NCI-H1436 treated with DMSO at 0.1 percent for 48 hours (cell line): ENCODE measurements at places on chromosomes 12 and 14.

- no peak for DNase-seq
Measured at GRCh38 chr12:109421355-109422087, 55.6 kb downstream of the KCTD10 start.

- no peak for DNase-seq
Measured at GRCh38 chr12:96421014-96421413, 20.8 kb upstream of the CDK17 start.

DNA sequence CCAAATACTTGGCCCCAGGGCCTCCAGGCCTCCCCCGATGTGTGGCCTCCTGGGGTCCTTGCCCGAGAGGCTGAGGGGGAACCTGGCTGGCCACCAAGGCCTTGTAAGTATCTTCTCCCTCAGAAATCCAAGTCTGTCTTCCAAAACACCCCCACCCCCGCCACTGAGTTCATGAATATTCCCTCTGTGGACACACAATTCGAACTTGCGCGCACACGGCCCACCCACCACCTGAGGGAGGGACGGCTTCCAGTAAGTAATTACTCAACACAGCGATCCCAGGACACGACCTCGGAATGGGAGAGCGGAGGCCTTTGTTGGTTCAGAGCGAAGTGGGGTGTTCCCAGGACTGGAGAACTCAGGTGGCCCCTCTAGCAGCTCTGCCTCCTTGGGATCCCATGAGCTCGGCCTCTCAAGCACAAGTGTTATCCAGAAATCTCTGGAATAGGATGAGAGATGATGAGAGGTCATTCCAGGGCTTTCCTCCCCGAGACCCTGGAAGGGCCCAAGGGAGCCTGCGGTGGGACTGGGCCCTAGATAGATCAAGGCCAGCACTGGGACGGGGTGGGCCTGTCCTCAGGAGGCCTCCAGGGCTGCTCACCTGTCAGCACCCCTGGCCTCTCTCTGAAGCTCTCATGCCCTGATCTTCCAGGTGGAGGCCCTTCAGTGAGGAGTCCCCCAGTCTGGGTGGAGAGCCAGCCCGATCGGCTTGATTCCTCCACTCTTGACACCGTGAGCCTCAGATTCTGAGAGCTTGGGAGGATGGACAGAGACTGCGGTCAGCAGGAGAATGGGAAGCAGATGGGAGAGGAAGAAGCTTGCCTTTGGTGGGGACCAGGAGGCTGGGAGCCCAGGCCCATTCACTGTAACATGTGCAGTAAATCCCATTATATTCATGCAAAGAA lies 219.0 kb upstream of the RTL1 start:
- DNase-seq = no peak

GRCh38 chr14:64218344-64219240 lies 75.6 kb downstream of the ESR2 start:
- no peak for DNase-seq

GRCh38 chr12:75692876-75693275 lies 181.5 kb upstream of the KRR1 start:
- DNase-seq = no peak

GRCh38 chr14:92451245-92451644 lies 62.3 kb upstream of the RIN3 start:
- DNase-seq = no peak

- no peak for DNase-seq
Measured at GRCh38 chr12:119692997-119693396, 25.1 kb downstream of the PRKAB1 start.

DNA sequence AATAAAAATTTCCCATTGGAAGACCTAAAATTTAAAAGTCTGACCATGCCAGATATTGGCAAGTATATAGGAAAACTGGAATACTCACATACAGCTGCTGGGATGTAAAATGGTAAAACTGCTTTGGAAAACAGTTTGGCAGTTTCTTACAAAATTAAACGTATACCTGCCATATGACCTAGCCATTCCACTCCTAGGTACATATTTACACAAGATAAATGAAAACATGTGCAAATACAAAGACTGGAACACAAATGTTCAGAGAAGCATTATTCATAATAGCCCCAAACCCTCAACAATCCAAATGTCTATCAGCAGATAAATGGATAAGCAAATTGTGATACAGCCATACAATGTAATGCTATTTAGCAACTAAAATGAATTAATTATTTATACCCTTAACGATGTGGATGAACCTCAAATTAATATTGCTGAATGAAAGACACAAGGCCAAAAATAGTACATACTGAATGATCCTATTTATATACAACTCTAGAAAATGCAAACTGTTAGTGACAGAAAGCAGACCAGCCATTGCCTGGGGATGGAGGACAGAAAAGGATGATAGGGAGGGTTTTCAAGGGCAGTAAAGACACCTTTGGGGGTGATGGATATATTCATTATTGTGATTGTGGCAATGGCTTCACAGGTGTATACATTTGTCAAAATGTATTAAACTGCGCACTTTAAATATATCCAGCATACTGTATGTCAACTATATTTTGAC lies 21.3 kb upstream of the TCP11L2 start:
- DNase-seq = no peak

GRCh38 chr12:24561411-24561871 lies 387.5 kb downstream of the BCAT1 start:
- DNase-seq = no peak

DNA sequence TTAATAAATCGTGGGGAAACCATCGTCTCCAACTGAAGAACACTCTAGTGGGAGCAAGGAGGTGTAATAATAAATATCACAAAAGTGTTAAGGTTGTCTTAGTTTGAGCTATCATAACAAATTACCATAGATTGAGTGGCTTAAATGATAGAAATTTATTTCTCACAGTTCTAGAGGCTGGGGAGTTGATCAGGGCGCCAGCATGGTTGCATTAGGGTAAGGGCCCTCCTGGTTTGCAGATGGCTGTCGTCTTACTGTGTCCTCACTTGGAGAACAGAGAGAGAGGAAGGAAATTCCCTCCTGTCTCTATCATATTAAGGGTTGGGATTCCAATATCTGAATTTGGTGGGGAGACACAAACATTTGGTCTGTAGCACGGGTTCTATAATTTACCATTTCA lies 33.0 kb downstream of the MRPS35 start:
- DNase-seq = no peak

- no peak for DNase-seq
Measured at GRCh38 chr14:105418269-105419194, 1.1 kb upstream of the MTA1 start.

DNA sequence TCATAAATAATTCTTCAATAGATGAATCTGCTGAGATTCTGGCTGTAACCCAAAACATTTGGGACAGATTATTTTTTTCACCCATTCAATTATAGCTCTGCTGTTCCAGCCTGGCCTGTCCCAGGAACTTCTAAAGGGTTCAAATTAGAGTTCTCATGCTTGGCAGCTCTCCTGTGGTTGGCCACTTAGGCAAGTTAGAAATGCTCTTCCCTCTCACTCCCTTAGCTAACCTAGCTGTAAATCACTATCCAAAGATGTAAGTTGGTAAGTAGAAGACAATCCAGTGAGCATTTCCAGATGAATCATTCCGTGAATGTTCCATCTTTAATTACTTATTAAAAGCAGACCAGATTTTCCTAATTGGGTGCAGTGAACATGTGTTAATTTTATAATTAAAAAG lies 760.4 kb upstream of the TBX3 start:
- no peak for DNase-seq

DNA sequence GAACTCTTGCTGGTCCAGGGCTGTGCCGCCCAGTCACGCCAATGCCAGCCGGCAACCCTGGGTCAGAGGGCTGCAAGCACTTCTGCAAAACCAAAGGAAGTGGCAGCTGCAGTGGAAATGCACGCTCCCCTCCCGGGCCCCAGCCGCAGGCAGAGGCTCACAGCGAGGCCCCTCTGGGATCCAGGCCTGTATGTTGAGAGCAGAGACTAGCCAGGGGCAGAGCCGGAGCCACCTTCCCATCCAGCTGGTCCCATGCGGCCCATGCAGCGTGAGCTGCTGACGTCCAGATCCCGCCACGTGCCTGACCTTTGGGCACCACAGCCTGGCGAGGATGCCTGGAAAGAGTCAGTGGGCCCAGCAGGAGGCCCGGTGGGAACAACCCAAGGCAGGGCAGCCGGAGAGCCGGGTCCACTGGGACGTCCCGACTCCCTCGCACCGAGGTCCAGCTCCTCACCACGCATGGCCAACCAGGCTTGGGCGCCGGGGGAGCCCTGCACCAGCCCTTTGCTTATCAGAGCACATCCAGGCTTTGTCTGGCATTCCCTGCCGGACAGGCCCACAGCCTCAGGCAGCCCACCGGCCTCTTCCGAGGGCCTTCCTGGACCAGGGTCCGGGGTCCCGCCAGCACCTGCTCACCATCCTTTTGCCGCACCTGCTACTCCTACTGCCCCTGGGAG lies 4.3 kb downstream of the GPR132 start:
- DNase-seq = no peak

DNA sequence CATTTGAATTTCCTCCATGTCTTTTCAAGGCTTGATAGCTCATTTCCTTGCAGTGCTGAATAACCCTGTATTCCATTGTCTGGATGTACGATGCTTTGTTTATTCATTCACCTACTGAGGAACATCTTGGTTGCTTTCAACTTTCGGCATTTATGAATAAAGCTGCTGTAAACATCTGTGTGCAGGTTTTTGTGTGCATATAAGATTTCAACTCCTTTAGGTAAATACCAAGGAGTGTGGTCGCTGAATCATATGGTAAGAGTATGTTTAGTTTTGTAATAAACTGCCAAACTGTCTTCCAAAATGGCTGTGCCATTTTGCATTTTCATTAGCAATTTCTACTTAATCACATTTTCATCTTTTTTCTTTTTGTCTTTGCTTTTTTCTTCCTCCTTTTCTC lies 327.7 kb upstream of the TBX3 start:
- DNase-seq = no peak

DNA sequence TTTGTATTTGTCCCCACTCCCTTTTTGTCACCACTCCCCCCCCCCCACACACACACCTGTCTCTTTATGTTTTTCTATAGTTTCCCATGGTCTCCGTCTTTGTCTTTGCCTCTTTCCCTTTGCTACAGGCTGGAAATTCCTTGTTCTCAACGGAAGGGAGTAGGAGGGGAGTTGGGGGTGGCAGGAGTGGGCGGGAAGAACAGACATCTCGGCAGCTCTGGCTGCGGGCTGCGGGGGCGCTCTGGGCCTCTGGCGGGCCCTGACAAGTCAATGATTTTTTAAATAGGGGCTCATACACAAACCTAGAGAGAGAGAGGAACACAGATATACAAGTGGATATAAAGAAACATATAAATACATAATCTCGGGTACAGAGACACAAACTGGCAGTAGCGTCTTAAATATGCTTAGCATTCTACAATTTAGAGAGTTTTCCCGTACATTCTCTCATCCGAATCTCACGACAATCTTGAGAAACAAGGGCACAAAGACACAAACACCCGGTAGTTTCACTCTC lies 2.4 kb upstream of the NAB2 start:
- peak; percentile 63 for DNase-seq
